ENCODE measurements at places on chromosomes 3 and 15.

DNA sequence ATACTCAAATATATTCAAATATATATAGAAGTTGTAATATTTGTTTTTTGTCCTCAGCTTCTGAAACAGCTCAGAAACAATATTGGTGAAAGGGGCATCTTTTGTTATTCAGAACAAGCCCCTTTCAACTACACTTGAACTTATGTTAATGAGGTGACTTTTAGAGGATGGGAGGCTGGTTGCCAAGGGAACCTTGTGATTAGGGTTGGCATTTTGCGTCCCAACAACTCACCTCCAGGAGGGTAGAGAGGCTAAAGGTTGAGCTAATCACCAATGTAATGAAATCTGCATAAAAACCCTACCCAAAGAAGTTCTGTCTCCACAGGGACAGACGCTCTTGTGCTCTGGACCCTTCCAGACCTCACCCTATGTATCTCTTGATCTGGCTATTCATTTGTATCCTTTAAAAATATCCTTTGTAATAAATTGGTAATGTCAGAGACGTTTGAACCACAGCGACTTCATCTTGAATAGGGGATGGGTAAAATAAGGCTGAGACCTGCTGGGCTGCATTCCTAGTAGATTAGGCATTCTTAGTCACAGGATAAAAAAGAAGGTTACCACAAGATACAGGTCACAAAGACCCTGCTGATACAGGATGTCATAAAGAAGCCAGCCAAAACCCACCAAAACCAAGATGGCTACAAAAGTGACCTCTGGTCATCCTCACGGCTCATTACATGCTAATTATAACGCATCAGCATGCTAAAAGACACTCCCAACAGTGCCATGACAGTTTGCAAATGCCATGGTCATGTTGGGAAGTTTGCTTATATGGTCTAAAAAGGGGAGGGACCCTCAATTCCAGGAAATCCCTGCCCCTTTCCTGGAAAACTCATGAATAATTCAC is 111.1 kb downstream of the FMN1 start:
- no peak for DNase-seq

- no peak for DNase-seq
Measured at GRCh38 chr3:117756563-117756962, 1047.0 kb downstream of the TUSC7 start.

GRCh38 chr15:34436956-34437442 is 609 bp downstream of the GOLGA8A start:
- no peak for DNase-seq

GRCh38 chr15:34365836-34366235 is 1.2 kb downstream of the LPCAT4 start:
- no peak for DNase-seq

DNA sequence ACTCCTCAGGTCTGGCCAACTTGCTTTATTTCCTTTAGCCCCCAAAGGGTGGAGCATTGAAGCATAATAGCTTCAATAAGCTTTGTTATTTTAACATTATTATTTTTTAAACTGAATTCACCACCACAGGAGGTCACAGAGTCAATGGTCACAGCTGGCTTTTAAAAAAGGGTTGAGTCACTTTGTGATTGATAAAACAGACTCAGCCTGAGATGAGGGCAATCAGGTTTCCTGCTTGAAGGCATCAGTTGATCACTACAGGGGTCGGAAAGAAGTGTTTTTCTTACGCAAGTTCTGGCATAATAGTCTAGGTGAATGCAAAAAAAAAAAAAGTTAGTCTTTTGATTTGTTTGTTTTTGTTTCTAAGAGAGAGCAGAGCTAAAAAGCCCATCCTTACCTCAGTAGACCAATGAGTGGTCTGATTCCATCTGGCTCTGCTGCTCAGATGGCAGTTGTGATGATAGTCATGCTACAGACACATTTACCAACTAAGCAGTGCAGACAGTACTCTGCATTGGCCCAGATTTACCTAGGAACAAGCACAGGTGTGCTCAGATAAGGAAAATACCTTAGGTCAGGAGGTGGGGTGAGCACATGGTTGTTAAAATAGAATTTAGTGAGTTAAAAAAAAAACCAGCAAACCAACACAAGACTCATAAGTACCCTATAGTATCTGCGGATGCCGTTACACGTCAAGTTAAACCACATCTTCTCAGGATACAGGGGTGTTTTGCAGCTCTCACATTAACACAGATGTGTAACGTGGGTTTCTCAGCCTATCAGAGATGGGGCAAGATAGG is 22.6 kb downstream of the ZNF80 start:
- DNase-seq = no peak

DNA sequence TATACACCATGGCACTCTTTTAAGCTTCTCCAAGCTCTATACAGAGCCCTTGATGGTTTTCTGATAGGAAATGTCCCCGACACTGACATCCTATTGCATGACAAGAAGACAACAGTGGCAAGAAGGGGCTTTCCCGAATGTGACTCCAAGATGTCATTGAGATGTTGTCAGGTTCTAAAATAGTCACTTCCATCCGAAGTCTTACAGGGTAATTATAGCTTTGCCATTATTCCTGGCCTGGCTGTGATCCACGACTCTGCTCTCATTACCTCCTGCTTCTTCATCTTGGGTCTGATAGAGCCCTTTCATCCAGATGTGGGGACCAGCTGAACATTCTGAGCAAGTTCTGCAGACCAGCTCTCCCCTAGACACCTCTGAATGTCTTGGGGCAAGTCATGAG is 40.6 kb upstream of the ADAMTS9 start:
- DNase-seq = no peak

DNA sequence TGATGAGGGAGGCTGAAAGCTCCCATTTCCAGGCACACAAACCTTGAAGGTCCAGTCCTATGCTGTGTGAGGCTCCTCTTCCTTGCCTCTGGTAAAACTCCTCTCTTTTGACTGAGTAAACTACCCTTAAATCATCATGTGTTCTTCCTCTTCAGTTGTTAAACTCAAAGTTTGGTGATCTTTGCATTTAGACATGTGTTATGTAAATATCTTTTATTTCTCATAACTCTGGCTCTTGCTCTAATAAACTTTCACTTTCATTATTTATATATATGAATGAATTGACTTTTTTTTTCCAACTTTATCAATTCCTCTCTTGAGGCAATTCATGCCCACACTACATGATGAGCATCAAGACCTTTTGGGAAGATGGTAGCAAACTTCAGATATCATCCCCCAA is 26.6 kb downstream of the SUCNR1 start:
- DNase-seq = no peak

- no peak for DNase-seq
Measured at GRCh38 chr3:130395331-130395730, 49.9 kb downstream of the COL6A5 start.

DNA sequence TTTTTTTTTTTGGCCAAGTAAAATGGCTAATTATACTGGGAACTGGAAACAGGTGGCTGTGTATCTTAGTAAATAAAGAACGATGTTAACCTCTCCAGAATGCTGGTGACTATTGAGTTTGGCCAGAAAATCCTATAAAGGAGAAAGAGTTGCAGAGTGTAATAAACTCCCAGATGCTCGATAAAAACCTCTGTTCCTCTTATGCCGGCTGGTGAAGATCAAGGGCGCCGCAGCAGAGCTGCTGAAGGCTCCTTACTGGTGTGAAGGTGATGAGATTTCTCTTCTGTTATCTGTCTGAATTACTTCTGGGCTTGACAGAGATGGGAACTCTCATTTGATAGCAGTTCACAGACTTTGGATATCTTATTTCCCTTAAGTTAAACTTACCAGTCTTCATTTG is 104.6 kb downstream of the PTPRG start:
- DNase-seq = no peak

GRCh38 chr3:15428539-15428938 is 1.1 kb downstream of the EAF1 start:
- peak; percentile 38 for DNase-seq

GRCh38 chr15:57496946-57497869 is 94.5 kb upstream of the MYZAP start:
- no peak for DNase-seq

DNA sequence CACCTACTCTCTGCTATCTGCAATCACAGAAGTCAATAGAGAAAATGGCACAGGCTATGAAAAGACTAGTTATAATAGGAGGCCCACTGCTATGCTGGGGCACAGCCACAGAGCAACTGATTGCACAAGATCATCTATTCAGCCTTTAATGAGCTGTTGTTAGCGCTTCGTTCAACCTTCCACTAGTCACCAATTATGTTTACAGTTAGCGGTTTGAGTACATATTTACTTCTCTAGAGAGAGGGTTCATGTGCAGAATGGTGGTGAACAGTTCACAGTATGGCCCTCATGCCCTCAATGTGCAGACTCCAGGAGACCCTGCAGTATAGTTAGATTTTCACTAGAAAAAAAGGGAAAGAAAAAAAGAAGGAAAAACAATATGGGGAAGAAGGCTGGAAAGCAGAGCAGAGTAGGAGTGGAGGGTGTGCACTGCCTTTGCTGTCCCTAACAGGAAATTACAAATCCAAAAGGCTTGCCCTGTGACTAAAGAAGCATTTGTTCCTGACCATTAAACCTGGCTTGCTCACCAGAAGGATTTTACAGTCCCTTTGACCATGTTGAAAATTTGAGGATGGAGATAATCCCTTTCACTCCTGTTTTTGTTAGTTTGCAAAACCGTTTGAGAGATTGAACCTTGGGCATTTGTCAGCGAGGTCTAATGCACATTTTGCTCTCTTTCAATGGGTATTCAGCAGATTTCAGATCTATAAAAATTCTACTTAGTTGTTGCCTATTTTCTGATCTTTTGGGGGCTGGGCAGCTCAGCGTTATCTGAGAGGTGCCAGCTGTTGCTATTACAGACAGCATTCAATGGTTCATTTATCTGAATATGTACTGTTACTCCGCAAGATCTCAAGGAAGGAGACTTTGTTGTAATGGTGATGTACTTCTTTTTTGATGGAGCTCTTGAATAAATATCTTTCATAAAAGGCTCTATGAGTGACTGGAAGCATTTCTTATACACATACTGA is 296.1 kb downstream of the LSAMP start:
- no peak for DNase-seq

DNA sequence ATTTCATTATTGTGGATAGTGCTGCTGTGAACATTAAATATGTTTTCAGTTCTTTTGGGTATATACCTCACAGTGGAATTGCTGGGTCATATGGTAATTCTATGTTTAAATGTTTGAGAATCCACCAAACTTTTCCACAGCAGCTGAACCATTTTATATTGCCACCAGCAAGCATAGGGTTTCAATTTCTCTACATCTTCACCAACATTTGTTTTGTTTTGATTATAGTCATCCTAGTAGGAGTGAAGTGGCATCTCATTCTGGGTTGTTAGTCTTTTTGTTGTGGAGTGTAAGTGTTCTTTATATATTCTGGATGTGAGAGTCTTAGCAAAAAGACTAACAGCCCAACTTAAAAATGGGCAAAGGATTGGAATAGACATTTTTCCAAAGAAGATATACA is 6.0 kb downstream of the RPUSD2 start:
- DNase-seq = no peak

- peak; percentile 4 for DNase-seq
Measured at GRCh38 chr3:81643721-81644120, 117.7 kb downstream of the GBE1 start.

- DNase-seq = no peak
Measured at GRCh38 chr15:62104401-62104800, 37.6 kb downstream of the C2CD4A start.

GRCh38 chr3:184300378-184300720 is 1.3 kb downstream of the PSMD2 start:
- DNase-seq = no peak

DNA sequence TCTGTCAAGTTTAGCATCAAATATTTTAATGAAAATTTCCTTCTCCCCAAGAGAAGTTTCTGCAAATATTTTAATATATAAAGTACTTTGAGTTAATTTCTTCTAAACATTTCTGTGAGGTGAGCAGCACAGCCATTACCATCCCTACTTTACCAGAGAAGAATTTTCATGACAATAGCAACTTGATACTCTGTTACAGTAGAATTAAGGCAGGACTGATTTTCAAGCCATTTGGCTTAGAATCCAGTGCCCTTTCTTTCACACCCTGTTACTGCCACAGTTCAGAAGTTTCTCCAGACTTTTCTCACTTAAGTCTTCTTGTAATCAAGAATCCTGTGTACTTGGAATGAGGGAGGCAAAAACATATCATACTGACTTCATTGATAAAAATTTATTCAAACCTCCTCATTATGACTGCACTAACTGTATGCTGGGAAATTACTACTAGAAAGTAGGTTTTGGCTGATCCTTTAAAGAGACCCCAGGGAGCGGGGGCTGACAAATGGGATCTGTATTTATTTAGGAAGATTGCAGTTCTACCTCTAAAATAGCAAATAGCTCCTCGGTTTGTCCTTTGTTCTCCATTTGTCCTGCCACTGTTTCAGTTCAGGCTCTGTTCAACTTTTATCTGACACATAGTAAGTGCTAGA is 557.0 kb upstream of the SGO1 start:
- no peak for DNase-seq

GRCh38 chr15:79601405-79602086 is 169.4 kb downstream of the MINAR1 start:
- DNase-seq = no peak

DNA sequence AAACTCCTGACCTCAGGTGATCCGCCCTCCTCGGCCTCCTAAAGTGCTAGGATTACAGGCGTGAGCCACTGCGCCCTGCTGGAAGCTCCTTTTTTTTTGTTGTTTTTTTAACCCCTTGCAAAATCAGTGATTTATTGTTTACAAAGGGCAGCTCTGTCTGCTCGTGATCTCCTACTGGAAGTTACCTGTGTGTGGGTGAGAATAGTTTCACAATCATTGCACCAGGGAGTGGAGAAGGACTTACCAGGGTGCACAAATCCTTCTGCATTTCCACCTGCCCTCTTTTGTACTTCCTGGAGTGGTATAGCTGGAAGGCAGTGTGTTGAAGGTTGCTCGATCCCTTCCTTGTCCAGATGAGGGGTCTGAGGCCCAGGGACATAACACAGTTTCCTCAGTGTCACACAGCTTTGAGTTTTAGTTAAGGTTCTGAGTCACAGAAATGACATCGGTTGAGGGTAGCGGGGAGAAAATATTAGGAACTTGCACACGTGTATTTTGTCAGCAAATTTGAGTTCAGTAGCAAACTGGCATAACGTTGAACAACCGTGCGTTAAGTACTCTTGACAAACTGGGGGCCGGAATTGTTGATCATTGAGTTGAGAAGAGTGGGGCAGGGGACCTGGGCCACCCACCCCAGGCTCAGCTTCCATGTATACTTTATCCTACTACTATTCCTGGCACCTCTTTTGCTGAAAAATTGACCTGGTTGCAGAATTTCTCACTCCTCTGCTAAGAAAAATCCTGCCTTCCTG is 11.3 kb upstream of the TRAK1 start:
- DNase-seq = no peak

- no peak for DNase-seq
Measured at GRCh38 chr3:72591522-72592421, 256.5 kb downstream of the SHQ1 start.

Measured in hematopoietic multipotent progenitor cell treated with erythropoietin and hydrocortisone succinate and interleukin-3 and kit ligand, for 15 days (in vitro differentiated cells).